ENCODE measurements at places on chromosomes 3 and 15.

- DNase-seq, result no peak
Measured at GRCh38 chr15:66899555-66900350, 165.6 kb upstream of the SMAD3 start.

GRCh38 chr15:25689592-25689991, 173.5 kb downstream of the ATP10A start:
- no peak for DNase-seq

DNA sequence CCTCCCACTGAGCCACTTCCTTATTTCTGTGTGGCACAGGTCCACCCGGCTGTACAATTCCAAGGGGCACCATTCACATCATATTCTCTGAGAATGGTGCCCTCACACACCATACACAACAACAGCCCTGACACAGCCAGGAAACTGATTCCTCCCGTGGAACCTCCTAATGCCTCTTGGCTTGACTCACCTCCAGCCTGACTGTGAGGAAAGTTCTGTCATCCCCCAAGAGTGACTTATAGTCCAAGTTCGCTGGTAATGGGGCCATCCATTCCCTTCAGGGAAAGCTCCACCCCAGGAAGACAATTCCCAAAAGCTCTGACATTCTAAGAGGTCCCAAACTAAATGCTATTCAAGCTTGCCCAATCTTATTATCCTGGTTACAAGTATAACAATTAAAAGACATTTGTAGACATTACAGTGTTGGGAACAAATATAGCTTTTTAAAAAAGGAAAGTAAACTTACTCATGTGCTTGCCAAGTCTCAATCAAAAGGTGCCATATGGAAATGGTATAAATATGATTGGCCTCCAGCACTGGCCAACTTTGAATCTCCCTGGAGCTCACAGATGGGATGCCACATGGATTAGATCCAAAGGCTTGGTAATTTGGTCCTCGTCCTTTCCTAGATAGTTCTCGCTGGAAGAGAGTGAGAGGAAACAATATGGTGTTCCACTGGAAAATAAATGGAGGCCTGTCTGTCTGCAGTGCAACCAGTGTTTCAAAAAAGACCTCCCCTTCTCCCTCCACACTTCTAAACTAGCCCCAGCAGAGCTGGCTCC, 56.3 kb upstream of the PSMD6 start:
- no peak for DNase-seq

DNA sequence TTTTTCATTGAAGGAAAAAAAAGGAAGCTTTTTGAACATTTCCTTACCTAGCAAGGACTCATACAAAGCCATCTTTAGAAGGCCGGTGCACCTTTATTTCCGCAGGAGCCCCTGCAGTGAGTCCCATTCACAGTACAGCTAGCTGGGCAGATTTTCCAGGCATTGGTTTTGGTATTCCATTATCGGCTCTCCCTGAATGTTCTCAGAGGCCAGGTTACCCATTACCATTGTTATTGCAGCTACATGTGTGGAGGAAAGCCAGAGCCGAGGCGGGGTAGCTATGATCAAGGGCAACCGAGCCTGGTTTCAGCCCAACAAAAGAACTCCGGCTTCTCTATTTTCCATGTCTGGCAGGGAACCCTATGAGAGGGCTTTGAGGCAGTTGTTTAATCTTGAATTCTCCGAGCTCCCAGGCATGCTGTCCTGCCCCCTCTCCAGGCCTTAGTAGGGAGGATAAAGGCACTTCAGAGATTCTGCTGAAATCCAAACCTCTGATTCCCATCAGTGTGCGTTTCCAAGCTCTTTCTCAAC, 100.3 kb downstream of the LRRK1 start:
- no peak for DNase-seq

- peak; percentile 99 for DNase-seq
Measured at GRCh38 chr3:23668430-23668904, 137.3 kb upstream of the UBE2E1 start.

DNA sequence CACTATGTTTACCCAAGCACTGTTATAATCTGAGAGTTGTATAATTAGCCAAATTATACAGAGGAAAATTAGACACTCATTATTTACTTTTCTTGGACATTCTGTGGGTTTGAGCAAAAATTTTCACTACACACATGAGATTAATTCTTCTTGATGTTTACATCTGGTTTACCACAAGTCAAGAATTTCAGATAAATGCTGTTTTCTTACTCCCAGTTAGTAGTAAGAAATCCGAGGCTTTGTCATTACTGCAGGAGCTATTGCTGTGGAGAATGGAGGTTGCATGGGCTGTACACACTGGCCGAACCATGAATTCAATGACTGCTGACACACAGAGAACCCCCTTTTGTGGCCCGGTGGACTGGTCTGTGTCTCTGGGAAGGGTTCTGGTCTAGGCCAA, 207.7 kb upstream of the CFAP20DC start:
- no peak for DNase-seq

DNA sequence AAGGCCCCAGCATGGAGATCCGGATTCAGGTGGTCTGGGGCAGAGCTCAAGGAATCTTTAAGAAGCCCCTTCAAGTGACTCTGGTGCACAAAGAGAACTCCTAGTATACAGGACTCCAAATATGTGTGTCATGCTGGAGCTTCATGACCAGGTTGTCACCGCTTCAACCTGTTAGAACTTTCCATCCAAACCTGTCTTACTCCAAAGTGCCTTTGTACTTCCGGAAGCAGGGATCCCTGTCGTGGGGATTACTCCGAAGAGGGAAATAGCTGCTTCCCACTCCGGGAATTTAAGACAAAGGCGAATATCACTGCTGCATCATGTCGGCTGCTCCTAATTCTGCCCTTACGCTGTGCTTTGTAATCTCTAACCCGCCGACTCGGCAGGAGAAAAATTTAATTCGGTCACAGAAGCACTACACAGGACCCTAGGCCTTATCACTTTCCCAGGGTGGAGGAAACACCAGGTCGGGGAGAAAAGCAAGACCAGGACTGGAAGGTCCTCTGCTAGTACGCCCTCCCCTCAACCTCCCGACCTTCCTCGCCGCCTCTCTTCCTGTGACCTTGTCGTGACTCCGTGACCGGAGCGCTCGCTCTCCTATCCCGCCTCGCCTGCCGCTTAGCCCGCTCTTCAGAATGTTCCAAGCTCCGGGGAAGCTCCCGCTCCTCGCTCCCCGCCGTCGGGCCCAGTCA, 730 bp downstream of the HIGD1A start:
- DNase-seq, result no peak

- no peak for DNase-seq
Measured at GRCh38 chr15:28003302-28004037, 95.6 kb downstream of the OCA2 start.

- no peak for DNase-seq
Measured at GRCh38 chr3:47849186-47849698, 46.3 kb downstream of the DHX30 start.

GRCh38 chr15:25892126-25892525, 29.0 kb upstream of the ATP10A start:
- DNase-seq, result peak; percentile 84

DNA sequence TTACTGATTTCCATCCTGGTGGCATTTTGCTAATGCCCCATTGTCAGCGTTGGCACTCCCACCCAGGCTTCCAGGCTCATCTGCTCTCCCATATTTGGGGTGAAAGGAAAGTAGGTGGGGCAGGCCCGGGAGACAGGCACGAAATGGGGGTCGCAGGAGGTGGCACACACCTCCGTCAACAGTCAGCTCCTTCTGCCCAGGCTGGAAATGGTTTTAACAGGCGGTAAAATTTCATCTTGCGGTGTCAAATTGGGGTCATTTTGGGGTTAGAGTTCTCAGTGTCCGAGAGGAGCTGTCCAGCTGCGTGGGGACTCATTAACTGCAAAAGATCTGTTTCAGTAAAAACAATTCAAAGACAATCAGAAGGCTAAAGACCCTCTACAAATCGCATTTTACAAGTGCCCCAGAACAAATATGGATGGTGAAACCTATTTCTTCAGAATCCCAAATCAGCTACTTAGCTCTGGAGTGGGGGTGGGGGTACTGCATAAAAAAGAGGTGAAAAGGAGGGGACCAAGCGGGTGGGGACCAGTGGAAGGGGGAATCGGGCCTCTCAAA, 4.2 kb upstream of the MEIS2 start:
- no peak for DNase-seq

DNA sequence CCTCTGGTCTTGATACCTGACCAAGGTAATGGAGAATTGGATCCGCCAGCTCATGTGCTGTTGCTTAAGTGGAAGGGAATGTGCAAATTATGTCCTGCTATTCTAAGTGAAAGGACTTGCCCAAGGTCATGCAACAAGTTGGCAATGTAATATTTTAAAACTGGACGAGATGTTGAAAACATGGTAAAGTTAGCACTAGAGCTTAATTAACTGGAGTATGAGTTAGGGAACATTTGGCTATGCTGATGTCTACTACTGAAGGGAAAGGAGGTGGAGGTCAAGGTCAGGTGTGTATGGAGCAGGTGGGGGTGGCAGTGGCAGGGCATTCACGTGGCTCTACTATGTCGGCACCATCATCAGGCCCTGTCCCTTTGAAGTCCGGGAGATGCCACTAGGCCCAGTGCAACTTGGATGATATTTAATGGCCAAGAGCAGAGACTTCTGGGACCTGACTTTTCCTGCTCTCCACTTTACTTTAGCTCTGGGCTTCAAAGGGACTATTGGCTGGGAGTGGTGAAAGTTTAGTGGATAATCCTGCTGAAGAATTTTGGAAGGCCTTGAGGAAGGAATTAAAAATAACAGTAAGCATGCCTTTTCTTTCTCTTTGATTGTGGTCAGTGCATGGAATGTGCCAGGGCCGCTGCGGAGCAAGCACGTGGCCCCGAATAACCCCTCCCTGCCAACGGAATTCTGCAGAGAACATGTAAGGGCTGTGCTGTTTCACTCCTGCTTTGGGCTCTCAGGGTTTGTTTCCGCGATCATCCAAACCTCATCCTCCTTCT, 14.9 kb downstream of the SMAD3 start:
- peak; percentile 86 for DNase-seq

- DNase-seq, result no peak
Measured at GRCh38 chr15:63597038-63597790, at the start of gene FBXL22. TSS of gene FBXL22 (plus strand) at chr15:63597387. CDS start at chr15:63597393, 6 bp downstream.

DNA sequence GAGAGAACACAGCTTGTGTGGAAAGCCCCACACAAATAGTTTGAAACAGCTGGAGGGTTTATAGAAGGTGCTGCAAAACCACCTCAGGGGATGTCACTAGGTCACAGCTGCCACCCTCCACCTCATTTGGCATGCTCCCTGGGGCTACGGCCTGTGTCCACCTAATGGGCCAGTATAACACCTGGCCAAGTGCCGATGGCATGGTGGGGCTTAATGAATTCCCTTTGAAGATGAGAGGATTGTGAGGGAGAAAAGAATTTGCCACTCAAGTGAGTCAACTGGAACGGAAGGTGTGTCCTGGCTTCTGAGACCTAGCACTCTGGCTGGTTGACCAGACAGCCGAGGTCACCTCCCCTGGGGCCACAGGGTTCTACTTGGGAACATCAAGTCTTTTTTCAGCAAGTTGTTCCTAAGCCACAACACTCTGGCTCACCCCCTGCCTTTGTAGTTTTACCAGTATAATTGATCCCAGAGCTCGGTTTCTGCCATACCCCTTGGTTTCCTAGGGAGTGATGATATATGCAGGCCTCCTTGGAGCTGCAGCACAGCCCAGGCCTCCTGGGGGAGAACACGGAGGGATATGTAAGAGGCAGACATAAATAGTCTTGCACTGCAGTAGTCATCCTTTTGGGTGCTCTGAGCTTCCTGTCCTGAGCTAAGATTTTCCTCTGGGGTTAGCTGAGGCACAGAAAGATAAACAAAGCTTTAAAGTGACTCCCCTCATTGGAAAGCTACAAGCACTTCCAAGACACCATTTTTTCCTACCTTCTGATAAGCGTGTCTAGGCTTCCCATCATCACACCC, 178.2 kb upstream of the LPP start:
- peak; percentile 90 for DNase-seq

DNA sequence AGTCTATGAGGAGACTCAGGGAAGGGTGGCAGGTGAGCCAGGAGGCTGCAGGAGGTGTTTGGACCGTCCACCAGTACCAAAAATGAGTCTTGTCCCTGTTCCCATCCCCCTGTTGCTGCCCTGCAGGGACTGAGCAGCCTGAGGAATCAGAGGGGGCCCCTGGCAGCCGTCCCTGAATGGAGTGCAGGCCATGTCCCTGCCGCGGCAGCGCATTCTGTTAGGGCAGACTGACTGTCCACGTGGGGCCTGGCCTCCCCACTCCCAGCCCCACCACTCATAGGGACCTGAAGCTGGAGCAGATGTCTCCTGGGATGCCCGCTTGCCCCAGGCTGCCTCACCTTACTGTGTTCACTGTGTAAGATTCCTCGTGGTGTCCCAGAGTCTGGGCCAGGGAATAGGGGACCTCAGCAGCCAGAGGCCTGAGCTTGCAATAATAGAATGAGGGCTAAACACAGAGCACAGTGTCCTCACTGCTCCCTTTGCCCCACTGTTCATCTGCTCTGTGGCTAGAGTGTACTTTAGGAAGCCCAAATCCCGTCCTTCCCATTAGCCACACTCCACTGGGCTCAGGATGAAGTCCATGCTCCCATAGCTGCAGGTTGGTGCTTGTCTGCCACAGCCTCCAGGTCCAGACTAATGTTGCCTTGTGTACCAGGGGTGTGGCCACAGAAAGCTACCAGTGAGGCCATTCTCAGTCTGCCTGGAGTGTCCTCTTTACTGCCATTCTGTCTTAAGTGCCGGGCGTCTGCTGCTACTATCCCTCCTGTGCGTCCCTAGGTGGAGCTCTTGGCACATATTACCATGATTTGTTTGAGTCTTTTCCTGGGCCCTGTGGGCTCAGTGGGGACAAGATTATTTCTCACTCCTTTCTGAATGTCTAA, 63.2 kb downstream of the HCN4 start:
- DNase-seq, result peak; percentile 61

GRCh38 chr3:128734523-128735189, 8.7 kb downstream of the RAB7A start:
- DNase-seq, result no peak

DNA sequence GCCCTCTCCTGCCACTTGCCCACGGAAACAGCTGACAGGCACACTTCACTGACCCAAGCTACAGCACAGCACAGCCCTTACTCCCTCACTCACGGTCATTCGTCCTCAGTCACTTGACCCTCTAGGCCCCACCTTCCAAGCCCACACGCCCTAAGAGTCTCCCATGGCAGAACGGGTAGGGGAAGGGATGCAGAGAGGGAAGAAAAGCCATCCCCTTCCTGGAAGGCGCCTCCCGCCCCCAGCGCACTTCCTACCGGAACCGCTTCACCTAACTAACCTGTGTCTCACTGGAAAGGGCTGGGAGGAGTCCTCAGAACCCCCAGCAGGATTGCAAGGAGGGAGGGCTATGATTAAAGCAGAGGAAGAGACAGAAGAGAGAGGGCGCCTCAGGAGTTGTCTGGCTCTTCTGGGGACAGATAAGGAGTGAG, 22.9 kb downstream of the EPHB3 start:
- peak; percentile 14 for DNase-seq

DNA sequence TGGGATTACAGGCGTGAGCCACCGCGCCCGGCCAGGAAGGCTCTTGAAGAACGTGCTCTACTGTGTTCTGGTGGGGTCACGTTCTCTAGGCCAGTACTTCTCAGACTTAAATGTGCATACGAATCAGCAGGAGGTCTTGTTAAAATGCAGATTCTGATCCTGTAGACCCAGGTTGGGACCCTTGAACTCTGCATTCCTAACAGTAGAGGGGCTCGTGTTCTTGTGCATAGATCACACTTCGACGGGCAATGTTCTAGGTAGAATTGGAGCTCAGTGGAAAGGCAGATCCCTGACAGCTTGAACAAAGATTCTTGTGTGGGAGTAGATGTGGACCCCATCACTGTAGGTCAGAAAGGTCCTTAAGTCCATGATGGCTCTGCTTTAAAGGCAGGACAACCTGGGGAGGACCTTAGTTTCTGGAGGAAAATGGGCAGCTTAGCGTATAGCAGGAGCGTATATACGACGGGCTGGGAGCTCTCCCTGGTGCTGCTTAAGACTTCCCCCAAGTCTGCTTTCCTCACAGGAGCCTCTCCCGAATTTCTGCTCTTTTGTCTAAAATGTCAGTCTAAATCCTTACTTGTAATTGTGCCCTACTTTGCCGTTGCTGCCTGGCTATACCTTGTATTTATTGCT, 16.9 kb upstream of the FAM81A start:
- peak; percentile 33 for DNase-seq
